ENCODE measurements at places on chromosomes 2 and 18.

DNA sequence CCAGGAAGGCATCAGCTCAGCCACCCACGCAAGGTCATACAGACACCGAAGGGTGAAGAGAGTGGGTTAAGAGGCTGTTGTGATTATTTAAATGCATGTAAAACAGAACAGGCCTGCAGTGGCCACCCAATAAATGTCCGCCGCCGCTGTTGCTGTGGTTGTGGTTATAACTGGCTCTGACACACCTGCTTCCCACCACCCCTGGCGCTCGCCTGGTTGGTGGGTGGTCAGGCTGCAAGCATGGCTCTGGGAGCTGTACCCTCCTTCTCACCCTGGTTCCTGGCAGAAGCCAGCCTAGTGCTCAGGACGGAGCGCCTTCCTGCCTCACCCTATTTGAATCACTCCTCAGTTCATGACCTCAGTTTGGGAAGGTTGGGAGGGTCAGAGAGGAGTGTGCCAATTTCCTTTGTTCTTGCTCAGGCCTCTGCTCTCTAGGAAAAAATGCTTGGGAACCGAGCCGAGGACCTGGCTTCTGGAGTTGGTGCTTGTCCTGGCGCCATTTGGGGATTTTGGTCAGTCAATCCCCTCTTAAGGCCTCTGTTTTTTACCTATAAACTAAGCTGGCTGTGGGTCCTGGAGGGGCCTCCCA lies 5.3 kb upstream of the CRYBA2 start:
- no peak for DNase-seq

DNA sequence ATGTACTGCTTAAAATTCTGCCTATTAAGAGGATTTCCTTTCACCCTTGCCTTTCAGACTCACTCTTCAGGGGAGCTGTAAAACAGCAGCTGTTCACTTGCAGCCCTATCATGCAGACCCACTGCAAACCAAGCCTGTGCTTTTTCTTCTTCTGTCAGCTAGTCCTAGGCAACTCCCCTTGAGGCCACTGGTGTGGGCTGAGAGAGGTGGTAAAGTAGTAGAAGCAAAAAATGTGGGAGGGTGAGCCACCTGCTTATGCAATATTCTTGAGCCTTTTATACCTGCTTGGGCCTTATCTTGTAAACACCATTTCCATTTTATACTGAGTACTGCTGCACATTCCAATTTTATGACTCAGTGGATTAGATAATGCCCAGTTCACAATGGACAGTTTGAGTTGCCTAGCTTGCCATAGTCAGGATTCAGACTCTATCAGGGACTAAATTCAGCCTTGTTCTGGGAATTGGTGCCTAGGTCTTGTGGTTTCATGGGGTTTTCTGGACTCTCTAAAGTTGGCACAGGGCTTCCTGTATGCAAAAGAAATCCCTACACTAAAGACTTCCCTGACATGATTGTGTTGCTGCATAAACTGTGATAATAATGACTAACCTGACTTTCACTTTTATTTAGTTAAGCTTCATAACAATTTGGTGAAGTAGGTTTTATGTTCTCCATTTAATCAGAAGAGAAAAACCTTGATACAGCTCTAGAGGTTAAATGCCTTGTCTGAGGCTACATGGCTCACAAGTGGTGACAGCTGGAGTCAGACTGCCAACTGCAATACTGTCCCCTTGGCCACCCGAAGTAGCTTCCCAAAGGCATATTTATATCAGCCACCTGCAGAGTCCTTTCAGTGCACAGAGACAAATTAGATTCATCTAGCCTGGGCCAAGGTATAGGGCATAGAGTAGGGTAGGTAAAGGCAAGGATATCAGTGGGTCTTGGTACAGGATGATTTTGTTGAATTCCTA lies 47.4 kb upstream of the KDM3A start:
- no peak for DNase-seq

DNA sequence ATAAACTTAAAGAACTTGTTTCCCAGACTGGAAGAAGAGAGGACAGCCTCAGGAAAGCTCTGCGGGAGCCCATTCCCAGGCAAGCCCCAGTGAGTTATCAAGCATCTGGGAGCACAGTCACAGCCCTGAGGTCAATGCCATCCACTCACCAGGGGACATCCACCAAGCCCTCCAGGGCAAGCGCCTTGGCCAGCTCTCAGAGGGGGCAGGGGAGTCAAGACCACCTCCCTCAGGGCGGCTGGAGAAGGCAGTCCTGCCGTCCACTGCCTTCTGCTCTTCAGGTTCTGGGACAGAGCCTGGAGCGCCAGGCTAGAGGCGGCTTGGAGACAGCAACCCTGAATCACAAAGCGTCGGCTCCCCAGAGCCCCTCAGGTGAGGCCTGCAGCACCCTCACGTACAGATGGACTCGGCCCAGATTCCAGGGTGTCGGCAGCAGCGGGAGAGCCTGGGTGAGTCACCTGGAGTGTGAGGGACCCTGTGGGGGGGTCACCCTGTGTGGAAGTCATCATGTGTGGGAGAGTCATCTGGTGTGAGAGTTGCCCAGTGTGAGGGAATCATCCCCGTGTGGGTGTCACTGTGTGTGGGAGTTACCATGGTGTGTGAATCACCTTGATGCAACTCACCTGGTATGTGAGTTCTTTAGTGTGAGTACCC lies 100.9 kb upstream of the TEX51 start:
- DNase-seq, result no peak

DNA sequence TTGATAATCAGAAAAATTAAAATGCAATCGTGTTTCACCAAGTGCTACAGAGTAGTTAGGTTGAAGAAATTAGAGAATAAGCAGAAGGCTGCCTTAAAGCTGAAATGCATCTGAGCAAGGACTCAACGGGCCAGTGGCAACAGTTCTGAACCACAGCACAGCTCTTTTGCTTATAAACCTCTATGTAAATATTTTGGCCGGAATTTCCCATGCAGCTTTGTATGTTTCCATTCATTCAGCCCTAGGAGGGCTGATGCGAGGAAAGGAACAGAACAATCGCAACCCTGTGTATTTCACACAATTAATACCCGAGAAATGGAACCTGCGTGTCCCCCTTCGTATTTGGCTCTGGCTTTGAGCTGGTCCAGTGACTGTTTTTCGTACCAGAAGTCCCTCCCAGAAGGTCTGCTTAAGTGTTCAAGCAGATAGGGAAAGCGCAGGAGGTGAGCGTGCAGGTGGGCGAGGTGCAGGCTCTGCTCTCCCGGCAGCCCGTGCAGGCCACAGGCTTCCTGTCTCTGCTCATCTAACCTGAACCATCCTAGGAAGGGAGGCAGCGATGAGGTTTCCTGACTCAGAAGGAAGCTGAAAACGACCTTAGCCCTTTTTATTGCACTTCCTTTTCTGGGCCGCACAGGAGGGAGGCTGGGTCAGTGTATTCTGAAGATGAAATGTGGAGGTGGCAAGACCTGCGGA lies 67.3 kb downstream of the ASB1 start:
- no peak for DNase-seq
